NCI-H2107 (cell line): ENCODE measurements at places on chromosomes 2 and 18.

- DNase-seq: no peak
Observed at GRCh38 chr18:3083766-3084165, 70.8 kb upstream of the LPIN2 start.

DNA sequence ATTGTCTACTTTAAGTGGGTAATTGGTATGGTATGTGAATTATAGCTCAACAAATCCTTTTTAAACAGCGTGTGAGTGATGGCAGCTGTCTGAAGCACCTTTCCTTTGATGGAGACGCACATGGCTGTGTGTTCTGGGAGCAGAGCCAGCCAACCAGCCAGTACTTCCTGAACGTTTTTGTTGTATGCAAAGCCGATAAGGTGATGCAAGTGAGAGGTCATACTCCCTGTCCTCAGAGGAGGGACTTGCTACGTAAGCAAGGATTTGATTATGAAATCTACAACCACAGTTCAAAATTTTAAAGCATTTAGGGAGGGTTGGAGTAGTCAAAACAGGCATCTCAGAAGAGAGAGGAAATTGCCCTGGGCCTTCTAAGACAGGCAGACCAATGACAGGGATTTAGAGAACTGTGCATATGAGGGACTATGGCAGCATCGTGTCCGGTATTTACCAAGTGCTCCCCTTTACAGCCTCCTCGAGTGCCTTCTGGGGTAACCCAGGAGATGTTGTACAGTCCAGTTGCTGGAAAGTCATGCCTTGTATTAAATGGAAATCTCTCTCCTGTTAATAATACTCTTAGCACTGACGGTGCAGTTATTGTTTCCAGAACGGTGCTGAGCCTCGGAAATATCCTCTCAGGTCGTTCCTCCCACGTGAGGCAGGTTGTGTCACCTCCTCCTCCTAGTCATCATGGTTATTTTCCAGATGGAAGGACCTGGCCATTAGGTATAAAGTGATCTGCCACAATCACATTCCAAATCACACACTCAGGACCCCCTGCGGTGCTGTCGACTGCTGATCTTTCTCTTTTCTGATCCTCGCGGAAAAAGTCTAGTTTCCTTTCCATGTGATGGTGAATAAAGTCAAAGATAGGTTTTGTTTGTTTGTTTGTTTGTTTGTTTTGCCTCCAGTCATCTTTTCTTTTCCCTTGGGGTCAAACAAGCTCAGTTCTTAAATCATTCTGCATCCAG, 28.4 kb downstream of the ARHGEF4 start:
- peak; percentile 33 for DNase-seq

- DNase-seq: no peak
Observed at GRCh38 chr18:25544546-25545287, 192.8 kb upstream of the ZNF521 start.

DNA sequence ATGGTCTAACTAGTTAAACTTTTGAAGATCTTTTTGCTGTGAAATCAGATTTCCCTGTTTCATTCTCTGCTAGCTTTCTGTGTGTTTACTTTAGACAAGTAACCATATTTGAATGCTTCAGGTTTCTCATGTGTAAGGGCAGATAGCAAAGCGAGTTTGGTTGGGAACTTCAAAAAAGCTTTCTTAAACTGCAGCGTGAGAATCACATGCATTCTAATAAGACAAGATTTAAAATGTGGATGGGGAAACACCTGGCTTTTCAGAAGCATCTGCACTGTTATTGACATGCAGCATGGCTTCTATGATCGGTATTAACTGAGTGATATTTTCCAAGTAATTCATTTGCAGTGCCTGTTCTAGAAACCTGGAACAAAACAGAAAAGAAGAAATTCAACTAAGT, 119.3 kb downstream of the ABCA12 start:
- DNase-seq: no peak

DNA sequence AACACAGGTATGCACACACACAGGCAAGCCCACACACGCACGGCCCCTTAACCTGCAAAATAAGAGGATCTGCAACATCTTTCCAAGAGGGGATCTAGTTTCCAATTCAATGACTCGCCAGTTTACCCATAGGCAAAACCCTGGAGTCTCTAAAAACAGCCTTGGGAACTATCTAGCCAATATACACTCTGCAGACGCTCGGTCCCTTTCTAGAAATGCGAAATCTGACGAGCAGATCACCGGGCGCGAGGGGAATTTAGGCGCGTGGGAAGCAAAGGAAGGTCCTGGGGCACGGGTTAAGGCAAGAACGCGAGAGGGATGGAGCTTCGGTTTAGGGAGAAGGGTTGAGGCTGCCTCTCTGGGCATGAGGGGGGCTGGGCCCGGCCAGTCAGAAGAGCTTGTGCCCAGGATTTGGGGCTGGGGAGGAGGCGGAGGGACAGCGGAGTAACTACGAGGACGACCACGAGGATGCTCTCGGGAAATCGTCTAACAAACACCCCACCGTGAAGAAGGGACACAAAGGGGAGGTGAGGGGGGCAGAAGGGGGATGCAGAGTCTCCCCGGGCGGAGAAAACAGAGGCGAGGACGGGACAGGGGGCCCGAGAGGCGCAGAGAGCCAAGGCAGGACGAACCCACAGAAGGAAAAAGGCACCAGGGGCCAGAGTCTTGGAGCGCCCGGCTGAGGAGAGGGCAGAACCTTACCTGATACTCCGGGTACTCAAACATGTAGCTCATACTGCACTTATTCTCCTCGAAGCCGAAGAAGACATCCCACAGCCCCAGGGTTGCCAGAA, 542 bp downstream of the PGAP1 start:
- DNase-seq: no peak

DNA sequence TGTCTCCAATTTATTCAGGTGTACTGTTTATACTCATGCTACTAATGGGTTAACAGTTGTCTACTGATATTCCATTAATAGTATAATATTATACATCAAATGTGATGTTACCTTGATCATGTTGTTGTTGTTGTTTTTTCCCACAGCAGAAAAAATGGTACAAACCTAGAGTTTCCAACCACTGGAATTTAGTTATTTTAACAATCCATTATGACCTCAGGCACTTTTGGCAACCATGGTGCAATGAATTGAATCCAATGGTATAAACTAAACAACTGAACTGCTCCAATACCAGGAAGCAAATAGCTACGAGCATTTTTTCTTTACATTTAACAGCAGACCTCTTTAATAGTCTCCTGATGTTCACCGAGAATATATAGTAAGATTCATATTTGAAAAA, 31.0 kb upstream of the C2orf66 start:
- no peak for DNase-seq

DNA sequence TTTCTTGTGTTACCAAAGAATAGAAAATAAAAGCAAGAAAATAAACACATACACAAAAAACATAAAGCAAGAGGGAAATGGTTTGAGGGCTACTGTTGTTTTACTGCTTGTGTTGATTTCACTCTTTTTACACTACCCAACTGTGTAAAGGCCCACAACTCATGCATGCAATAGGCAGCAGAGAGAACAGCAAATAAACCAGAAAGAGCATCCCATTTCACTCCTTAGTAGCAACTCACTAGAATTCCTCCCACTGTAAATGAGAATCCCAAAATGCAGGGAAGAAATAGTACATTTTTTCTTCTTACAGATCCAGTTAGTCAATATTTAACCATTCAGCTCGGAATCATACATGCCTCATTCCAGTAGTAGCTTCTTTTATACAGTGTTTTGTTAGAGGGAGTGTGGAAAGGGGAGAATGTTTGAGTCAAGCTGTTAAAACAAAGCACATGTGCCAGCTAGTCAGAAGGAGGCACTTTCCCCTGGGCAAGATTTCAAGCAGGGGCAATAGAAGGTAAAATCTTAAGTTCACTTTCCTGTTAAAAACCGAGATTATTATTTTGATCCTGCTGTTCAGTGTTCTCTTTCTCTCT, 147.2 kb upstream of the FAM98A start:
- no peak for DNase-seq

DNA sequence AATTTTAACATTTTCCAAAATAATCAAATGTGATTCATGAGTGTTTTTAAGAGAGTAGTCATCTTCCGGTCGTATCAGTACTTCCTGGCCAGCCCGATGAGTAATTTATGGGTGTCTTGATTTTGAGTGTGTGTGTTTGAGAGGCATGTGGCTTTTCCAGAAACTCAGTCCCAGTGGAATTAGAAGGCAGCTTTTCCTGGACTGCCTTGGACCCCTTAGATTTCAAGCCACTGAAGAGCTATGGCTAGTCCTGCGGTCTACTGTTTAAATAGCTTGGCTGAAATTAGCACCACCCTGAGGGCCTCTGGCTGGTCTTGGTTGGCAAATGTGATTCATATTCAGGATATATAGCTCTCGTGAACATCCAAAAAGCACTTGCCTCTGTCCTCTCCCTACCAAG, 59.4 kb downstream of the HK2 start:
- no peak for DNase-seq

DNA sequence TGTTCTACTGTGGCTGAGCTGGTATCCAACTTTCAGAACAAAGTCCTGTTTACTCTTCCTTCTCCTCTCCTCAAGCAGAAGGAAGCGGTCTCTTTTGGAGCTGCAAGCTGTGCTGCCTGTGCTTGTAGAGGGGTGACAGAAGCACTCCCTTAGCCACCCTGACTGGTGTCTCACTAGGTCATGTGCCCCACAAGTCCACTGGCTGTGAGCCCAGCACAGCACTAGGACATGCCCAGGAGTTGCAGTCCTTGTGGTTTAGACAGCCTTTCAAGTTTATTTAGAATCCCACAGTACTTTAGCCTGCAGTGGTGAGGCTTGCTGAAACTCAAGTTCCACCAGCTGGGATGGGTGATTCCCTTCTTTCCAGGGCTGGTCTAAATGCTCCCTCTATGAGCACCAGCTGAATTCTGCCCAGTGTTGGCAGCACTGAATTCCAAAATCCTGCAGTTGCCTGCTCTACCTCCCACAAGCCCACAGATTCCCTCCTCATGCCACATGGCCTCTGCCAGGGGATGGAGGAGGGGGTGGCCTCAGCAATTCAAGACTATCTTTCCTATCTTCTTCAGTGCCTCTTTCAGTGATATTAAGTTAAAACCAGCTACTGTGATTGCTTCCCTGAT, 61.2 kb downstream of the CCDC85A start:
- DNase-seq: no peak

DNA sequence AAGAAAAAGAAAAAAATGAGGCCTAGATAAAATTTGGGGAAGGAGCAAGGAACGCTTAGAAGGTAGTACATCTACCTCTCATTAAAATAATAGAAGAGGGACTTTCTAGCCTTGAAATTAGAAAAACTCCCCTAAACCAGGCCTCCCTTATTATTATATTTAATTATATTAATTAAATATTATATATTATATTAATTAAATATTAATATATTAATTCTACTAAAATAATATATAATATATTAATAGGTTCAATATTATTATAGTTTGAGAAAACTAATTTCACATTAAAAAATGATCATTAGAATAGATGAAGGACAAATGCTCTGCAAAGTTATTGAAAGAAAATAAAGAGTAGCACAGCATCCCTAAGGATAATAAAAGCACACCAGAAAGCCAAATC, 449.4 kb downstream of the NBAS start:
- no peak for DNase-seq

- DNase-seq: no peak
Observed at GRCh38 chr2:15040429-15041084, 408.0 kb downstream of the LRATD1 start.

DNA sequence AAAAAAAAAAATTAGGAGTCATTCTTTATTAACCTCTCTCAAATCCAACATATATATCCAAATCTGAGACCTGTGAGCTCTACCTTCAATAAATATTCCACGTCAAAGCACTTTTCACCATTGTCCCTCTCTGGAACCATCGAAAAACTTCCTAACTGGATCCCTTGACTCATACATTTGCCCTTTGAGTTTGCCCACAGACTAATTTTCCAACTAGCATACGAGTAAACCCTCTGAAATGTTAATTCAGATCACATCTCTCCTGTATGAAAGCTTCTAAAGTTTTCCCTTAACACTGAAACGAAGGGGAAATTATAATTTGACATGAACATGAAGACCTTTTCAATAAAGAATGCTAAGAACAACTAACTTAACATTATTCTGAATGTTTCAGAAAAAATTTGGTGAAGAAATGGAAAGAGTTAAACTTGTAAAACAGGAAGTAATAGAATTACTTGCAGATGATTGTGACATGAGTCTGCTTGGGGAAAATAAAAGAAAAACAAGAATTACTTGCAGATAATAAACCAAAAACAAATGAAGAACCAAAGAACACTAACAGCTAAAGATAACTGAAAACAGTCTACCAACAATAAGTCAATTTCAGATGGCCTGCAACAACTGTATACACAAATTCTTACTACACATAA, 110.6 kb downstream of the C2orf74 start:
- DNase-seq: no peak

DNA sequence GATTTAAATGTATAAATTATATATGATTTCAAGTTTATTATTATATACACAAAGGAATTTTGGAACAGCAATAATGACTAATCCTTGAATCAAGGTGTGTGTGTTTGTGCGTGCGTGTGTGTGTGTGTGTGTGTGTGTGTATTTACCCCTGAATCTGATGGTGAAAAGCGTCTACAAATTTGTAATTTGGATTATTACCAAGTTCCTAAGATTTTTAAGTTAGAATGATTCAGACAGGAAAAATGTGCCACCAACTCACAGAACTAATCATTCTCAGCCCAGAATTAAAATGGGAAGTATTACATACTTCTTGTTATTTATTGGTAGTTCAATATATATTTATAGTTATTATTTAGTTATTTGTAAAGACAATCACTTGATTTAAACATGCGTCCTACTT, 12.3 kb downstream of the CALCRL start:
- no peak for DNase-seq

DNA sequence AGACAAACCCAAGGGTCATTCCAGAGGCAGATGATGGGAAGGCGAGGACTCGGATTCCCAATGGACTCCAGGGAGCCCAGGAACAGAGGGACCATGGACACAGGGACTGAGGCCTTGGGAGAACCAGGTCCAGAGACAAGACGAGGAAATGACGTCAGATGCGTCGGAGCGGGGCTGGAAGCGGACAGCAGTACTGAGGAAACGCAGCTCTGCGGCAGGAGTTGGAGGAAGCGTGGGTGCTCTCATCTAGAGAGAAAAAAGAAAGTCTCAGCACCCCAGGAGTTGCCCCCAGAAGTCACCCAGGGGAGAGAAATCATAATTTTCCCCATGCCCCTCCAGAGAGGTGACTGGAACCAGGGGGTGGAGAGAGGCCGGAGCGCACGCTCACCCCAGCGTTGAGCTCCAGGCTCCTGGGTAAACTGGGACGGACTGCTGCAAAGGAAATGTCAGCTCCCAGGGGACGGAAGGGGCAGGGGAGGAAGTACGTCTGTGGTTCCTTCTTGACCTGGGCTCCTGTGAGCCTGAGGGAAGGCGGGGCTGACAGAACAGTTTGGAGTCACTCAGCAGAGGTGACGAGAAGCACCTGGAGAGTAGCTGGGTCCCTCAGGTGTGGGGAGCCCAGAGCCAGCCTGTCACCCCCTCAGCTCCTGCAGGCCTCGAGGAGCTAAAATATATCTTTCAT, 44.7 kb downstream of the CMPK2 start:
- no peak for DNase-seq
